ENCODE measurements at places on chromosomes 1 and 21. TPM values are rescaled to one million over a fixed set of nuclear protein-coding genes. Genes with fewer than 3 reads are reported as not detected.

Gene CSF3R
- polyA plus RNA-seq: 5.9 TPM

Gene IGSF21
- 0.18 TPM for polyA plus RNA-seq

Gene PWP2
- polyA plus RNA-seq: 4.1 TPM

Gene ASCL5
- polyA plus RNA-seq: 0.47 TPM

Gene VWA5B1
- 2.4 TPM for polyA plus RNA-seq

DNA sequence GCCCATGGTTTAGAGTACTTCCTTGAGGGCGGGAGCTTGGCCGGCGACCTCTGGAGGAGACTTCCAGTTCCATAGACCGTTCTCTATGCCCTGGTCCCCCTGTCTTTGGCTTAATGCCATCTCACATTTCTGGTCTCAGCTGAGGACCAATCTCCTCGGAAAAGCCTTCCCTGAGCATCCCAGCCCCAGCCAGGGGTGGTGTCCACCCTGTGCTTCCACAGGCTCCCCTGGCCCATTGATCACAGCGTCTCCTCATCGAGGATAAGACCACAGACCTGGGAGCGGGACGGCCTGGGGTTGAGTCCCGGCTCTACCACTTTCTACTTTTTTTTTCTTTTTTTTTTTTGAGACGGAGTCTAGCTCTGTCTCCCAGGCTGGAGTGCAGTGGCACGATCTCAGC lies 14.5 kb downstream of the WNT4 start:
- DNase-seq: no peak

DNA sequence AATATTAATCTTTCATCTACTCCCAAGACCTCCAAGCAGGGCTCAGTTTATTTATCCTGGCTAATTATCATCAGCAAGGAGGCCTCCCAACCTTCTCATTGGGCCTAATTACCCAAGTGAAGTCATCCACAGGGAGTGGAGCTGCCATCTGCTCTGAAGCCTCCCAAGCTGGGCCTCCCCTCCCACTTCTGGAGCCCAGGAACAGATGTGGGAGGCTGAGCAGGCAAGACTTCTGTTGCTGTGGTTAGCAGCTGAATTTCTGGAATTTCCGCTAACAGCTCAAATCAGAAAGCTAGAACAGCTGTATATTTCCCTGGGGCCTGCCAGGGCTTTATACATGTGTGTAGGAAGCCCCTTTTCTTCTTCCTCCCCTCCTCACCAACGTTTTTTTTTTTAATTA lies 127.5 kb downstream of the UCK2 start:
- peak; percentile 38 for DNase-seq

DNA sequence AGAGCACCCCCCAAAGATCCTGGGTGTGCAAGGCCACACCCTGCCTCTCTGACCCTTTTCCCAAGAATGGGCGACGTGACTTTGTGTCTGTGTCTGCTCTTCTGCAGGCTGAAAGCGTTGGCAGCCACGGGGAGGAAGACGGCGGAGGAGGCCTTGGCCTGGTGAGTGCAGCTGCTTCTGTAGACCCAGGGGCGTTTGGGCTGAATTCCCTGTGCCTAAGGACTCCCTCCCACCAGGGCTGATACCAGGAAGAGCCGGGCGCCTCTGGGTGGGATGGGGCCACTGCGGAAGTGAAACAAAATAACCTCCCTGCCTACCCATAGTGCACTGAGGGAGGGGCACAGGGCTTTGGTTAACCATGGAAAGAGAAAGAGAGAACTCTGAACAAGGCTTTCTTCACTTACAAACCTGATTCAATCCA lies 2.5 kb downstream of the UBASH3A start:
- no peak for DNase-seq

GRCh38 chr1:224458996-224459395 lies 24.4 kb upstream of the WDR26 start:
- DNase-seq: no peak

DNA sequence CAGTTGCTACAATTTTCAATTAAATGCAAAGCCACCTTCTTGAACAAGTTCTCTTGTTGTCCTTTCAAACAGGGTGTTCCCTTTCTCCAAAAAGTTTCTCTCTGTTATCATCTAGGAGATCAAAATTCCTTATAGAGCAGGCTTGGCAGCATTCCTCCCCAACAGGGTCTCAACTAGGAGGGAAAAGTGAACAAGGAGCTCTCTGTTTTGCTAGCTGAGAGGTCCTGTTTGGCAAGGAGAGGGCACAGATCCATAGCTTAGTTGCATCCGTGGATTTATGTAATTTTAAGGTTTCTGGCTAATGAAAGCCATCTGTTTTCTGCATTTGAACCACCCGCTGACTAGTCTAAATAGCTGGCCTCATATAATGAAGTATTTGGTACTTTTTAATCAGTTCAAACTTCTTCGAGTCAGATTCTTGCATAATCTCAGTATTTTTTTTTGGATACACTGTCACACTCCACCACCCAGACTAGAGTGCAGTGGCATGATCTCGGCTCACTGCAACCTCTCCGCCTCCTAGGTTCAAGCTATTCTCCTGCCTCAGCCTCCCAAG lies 54.0 kb downstream of the APP start:
- DNase-seq: no peak

GRCh38 chr1:164495905-164496304 lies 63.1 kb upstream of the PBX1 start:
- no peak for DNase-seq

GRCh38 chr1:59761443-59761842 lies 53.3 kb upstream of the HOOK1 start:
- no peak for DNase-seq

GRCh38 chr1:231442735-231443134 lies 20.6 kb upstream of the EGLN1 start:
- DNase-seq: no peak

DNA sequence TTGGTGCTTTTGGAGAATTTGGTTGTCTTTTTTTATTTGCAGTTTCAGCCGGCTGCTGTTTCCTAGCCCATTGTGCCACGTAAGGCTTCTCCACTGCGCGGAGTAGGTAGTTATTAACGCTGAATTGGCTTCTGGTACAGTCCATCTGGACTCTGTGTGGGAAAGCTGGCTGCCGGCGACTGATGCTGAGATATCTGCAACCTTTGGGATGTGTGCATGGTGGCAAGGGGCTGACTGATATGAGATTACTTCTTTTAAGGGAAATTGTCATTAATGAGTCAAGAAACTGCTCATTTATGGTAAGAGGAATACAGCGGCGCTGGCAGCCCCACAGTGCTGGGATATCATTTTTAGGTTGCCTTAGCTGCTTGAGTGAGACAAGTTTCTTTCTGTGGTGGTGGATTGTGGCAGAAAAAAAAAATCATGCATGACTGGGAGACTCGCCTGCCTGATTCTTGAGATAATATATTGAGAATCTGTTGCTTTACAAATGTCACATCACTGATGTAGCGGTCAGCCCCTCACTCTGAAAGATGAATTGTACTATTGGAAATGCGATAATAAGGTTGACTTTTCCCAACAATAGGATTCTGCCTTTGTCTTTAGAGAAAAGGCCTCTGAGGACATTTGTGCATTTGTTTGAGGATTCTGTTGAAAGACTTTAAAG lies 2.5 kb upstream of the ELAVL4 start:
- DNase-seq: no peak

DNA sequence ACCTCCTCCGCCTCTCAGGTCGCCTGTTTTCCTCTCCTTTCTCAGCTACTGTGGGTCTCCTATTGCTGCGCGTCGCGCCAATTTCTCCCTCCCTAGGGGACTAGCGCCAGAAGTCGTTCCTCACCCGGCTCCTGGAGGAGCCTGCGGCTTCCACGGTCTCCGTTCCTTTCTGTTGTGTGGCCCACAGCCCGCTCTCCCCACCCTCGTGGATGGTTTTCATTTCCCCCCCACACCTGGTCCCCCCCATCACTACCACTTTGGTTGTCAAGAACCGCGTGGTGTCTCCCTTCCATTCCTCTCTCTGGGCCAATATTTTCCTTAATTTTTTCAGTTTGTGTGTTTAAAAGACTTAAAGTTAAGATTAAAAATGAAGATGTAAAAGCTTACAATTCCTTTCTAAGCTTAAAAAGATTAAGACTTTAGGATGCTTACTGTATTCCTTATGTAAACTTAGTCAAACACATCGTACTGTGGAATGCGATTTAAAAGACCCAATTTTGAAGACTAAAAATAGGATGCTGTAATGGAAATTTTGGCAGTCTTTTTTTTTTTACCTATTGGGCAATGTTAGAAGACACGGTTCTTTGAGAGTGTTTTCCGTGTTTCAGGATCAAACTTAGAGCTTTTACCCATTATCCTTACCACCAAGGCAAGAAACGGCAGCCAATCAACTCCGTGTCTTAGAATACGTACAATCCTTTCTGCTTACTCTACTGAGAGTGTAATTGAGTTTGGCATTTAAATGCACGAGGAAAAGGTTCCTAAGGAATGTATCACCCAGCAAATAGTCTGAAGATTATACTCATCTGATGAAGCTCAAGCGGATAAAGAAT lies 773 bp downstream of the CNST start:
- DNase-seq: peak; percentile 36

DNA sequence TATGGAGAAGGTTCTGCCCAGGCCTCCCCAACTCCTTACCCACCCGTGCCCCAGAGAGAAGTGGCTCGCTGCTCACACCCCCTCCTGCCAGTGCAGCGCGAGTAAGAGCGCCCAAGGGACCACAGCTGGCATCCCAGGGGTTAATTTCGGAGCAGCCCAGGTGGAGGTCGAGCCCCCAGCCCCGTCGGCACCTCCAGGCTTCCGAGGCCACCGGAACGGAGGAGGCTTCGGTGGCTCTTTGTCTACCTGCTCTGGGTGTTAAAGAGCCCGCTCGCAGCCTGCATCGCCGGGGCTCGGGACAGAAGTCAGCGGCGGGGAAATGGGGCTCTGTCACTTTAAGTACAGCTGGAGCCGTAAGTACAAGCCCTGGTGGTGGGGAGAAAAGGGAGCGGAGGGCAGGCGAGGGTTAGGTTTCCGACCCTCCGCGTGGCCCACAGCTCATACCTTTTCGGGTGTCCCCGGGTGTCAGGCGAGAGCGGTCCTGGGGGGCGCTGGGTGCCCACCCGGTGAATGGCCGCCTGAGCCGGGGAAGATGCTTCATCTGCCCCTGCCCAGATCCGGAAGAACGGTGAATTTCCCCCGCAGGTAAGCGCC lies 89.4 kb upstream of the IPO9 start:
- no peak for DNase-seq

DNA sequence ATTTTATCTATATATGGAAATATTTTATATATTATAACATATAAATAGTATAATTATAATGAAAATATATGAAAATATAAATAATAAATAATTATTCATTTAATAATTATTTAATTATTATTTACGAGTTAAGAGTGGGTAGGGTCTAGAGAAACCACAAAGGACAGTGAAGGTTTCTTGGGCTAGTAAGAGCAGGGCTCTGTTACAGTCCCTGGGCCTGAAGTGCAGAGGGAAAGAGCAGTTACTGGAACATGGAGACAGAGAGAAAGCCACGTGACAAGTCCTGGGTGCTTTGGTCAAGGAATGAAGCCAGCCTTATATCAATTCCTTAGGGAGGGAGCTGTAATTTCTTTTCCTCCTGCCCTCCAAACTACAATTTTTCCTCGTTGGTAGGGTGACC lies 117.2 kb upstream of the OLIG2 start:
- DNase-seq: no peak

DNA sequence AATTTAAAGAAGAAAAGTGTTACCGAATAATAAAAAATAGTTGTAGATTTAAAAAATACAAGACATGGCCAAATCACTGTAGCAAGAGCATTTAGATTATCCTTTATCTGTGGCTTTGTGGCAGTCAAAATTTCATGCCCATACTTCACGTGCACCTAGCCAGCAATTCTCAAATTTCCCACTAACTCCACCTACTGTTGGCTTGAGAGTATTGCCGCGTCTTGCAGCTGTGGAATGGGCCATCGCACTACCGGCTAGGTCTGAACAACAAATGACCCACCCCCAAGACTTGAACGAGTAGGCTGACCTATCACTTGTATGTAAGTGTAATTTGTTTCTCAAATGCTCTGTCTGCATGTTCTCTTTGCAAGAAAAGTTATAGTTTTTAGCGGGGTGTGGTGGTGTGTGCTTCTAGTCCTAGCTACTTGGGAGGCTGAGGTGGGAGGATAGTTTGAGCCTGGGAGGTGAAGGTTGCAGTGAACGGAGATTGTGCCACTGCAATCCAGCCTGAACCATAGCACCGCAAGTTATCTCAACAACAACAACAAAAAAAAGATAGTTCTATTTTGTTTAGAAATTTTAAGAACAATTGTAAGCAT lies 4.1 kb downstream of the KRTAP13-4 start:
- DNase-seq: no peak

- no peak for DNase-seq
Measured at GRCh38 chr1:247079141-247079874, 697 bp upstream of the ZNF670 start.

DNA sequence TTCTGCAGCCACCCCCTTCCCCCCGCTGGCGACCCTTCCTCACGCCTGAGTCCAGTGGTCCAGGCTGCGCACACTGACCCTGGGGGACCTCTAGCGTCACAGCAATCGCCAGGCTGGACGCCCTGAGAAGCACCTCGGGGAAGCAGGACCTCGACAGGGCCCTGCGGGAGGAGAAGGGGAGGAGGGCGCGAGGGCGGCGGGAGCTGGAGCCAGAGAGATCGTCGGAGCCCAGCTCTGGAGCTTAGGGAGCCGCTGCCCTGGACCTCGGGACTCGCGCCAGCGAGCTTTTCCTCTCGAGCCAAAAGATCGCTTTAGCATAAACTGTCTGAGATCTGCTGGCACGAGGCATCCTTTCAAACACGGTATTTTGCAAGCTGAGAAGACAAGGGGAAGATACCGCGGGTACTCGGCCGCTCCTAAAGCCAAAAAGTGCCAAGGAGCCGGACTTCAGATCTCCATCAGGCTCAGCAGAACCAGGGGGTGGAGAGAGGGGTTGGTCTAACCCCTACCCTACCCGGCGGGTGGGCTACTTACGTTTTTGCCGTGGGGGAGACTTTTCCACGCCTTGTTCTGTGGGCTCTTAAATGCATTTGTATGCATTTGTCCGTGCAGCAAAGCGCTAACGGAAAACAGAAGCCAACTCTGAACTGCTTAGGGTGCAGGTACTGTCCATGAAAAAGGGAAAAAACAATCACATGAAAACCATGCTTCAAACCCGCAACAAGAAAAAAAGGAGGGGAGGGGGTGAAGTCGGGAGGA lies 586 bp downstream of the COL24A1 start:
- no peak for DNase-seq

GRCh38 chr1:36087233-36088123 lies 1.2 kb upstream of the ADPRS start:
- no peak for DNase-seq

- no peak for DNase-seq
Measured at GRCh38 chr1:186841599-186841998, 12.8 kb downstream of the PLA2G4A start.

GRCh38 chr1:236938760-236939159 lies 65.5 kb downstream of the MT1HL1 start:
- no peak for DNase-seq

DNA sequence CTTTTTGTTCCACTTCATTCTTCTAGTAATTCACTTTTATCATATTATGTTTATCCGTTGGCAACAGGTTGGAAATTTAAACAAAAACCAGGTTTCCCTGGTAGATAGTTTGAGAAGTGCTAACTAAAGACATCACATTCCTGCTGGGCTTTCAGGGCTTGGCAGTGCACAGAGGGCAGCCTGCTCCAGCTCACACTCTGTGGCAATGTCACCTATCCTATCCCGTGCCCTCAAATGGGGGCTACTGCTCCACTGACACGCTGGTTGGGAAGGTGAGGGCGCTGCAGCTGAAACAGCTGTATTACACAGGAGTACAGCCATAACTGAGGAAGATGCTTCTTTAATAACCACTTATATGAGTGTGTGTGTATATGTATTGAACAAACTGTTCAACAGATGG lies 49.7 kb downstream of the RCAN1 start:
- no peak for DNase-seq

Data from left renal cortex interstitium (tissue), 4 donors.